ENCODE measurements at places on chromosomes 6 and 20.

GRCh38 chr20:51497542-51498467, 44.7 kb downstream of the NFATC2 start:
- no peak for DNase-seq

DNA sequence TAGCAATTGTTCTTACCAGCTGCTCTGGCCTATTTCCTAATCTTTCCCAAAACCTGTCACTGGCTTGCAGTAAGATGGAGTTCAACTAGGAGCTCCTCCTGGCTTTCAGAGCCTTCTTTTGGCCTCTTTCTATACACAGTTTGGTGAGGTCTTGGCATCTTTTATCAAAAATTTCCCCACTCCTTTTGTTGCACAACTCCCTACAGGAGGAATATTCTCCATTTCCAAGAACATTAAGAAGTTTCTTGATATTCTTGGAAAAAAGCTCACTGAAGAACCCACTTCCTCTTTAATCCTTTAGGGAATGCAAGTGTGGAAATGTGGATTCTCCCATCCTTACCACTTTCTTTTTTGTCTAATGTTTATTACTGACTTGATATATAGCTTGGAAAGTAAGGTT, 171.3 kb upstream of the KCNK16 start:
- no peak for DNase-seq

- no peak for DNase-seq
Measured at GRCh38 chr6:155883741-155884140, 428.1 kb upstream of the NOX3 start.

GRCh38 chr6:111219785-111220184, 132.5 kb downstream of the SLC16A10 start:
- no peak for DNase-seq

DNA sequence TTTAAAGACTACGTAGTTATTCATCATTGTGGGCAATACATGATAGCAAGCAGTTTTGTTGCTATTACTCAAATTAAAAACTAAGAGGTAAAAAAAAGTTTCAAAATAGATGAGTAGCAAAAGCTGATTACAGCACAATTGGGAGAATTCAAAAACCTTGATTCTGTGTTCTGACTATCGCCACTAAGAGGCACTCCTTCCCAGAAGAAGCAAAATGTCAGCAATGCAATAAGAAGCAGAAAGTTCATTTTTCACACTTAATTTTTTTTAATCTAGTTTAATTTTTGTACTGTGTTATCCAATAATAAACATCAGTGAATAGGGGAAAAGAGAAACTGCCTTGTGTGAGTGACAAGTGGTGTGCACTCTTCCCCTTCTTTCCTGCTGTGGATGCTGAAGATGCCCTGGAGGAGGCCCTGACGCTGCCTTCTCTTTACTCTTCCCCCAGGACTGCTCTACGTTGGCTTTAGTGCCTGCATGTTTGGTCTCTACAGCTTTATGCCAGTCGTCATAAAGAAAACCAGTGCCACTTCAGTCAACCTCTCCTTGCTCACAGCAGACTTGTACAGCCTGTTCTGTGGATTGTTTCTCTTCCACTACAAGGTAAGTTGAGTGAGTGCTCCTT, 263.2 kb upstream of the PLN start:
- DNase-seq = no peak

GRCh38 chr20:37727957-37728634, 34.3 kb downstream of the CTNNBL1 start:
- DNase-seq = no peak

DNA sequence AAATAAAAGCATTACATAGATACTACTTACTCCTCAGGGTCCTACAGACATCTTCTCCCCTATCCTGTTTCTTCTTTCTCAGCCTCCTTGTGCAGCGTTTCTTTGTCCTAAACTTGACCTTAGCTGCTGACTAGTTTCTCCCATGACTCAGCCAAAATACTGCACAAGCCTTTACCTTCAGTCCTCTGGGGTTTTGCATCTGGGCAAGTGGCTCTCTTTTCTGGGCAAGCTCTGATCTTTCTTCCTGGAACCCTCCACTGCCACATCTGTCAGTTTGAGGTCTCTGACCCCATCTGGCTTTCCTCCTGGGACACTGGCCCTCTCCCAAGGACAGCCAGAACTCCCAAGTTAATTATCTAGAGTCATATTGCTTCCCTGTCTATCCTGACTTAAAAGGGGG, 838.4 kb downstream of the DHX35 start:
- DNase-seq = peak; percentile 32

GRCh38 chr6:45422503-45423110, 44.9 kb upstream of the SUPT3H start:
- DNase-seq = no peak

- DNase-seq = no peak
Measured at GRCh38 chr6:34347303-34347702, 45.2 kb downstream of the NUDT3 start.

- DNase-seq = no peak
Measured at GRCh38 chr6:140281236-140281635, 906.8 kb upstream of the CITED2 start.

GRCh38 chr20:17345321-17345720, 118.5 kb downstream of the PCSK2 start:
- peak; percentile 2 for DNase-seq

DNA sequence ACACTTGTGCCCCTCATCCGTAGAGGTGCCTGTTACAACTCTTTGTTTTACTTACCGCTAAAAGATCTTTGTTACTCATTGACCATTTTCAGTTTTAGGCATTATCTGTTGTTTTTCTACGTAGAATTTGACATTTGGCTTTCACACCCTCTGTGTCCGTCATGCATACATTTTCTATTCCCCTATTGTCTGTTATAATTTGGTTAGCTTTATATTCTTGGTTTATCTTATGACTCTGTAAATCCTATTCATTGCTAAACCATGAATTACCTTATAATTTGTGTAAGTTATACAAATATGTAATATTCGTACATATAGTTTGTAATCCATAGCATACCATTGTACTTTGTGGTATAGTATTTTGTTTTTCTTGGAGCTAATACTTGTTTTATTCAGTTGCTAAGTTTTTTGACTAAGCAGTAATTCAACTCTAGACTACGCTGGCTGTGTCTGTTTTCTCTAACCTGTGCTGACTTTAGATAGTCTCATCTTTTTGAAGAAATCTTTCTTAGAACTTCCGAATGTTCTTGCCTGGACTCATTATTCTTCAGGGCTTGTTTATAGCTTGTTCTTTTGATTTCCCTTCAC, 21.8 kb downstream of the CDC5L start:
- no peak for DNase-seq

GRCh38 chr6:144194293-144194810, 44.0 kb downstream of the STX11 start:
- no peak for DNase-seq

DNA sequence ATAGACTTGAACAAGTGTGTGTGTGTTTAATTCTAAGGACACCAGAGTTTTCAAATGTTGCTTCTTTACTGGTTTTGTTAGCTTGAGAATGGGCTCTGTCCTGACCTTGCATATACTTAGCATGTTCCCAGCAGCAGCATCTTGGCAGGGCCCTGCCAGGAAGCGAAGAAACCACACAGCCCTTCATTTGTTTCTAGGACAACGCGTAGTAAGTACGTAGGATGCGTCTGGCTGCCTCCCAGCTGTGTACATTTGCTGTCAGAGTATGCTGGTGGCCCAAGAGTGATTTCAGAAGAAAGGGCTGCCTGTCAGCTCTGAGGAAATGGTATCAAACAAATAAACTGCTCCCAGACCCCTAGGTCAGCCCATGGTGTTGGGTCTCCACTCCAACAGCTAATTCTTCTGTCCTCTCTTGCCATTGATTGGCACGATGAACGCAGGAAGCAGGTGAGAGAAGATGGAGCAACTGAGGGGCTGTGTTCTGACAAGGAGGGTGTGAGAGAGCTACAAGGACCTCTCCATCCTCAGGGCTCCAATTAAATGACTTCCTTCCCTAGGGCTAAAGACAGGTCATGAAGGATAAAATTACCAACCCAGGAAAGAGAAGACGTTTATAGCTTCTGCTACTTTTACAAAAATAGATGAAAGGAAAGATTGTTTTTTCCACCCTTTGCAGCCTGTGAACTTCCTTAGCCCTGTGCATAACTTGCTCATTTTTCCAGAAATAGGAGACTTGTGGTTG, 55.9 kb upstream of the HDDC2 start:
- no peak for DNase-seq

DNA sequence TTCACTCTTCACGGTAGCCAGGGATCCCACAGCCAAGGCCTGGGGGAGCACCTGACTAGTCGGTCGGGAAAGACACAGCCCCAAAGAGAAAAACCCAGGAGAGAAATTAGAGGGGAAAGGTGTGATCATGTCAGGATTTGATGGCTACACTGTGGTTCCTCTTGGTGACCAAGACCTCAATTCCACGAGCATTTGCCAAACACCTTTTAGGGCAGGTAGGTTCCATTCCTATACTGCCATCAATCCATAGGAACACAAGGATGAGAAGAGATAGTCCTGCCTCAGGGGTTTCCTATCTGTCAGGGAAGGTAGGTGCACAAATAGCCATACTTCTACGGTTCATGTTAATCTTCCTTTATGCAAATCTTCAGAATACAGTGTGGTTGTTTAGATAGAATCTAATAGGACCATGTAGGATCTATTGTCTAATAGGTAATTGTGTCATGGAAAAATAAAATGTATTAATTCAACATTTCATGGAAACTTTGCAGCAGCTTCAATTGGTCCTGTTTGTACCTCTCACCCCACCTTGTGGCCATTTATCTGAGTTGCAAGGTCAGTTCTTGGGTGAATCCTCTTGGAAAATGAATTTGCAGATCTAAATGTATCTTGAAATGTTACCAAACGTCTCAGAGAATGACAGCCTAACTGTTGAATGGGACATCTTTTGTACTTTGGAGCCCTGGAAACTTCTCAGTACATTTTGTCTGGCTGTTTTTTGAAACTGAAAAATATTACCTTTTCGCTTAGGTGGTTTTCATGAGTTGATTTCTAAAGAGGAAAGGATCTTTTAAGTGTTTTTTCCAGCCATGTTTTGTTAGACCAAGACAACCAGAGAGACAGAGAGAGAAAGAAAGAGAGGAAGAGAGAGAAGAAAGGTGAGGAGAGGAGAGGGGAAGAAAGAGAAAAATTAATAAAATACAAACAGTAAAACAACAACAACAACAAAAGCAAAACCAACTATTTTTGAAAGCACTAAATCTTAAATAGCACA, 33.7 kb upstream of the IYD start:
- DNase-seq = peak; percentile 23

DNA sequence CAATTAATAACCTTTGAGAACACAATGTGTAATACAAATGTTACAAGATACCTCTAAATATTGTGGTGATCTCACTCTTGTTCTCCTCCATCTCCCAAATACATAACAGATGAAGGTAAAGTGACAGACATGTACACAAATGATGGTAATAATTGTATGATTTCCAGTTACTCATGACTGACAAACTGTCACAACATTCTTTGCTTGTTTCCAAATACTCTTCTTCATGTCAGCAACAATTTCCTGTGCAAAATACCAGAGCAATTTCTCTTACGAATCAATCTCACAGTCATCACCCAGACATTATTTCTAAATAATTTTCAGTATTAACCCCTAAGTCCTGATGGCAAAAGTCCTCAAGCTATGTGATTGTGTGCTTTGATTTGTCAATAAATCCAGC, 92.9 kb downstream of the RPS12 start:
- DNase-seq = peak; percentile 43

DNA sequence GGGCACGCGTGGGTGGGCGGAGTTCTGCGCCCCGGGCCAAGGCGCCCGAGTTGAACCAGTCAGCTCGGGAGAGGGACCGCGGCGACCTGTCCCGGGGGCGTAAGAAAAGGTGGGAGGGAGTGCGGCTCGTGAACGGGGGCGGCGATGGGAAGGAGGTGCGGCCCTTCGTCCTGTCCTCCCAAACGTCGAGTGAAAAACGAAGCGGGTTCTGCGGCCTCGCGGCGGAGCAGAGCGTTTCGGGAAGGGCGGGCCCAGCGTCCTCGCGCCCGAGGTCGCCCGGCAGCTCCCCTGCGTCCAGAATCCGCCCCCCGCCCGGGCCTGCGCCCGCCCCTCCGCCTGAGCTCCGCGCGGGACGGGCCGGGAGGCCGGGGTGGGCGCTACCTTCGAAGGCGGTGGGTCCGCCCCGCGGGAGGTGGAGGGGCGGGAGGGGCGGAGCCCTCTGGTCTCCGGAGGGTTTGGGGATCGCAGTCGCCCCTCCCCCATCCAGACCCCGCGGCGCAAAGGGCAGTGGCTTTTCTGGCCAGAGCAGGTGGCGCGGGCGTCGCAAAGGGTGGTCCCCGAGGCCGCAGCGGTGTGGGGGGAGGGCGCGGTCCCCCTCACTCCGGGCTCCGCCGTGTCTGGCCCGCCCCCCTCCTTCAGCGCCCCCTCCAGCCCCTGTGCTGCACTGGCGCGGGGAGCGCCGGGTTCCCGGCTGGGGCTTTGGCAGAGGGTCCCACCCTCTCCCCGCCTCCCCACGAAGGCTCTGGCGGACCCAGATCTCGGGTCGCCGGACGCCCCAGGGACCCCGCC, 838 bp downstream of the STMN3 start:
- DNase-seq = no peak

GRCh38 chr6:72365773-72366172, 256.1 kb upstream of the KCNQ5 start:
- no peak for DNase-seq

GRCh38 chr6:112665815-112666214, 318.7 kb downstream of the RFPL4B start:
- DNase-seq = no peak

- DNase-seq = no peak
Measured at GRCh38 chr6:108838101-108838717, 10.0 kb upstream of the ARMC2 start.

DNA sequence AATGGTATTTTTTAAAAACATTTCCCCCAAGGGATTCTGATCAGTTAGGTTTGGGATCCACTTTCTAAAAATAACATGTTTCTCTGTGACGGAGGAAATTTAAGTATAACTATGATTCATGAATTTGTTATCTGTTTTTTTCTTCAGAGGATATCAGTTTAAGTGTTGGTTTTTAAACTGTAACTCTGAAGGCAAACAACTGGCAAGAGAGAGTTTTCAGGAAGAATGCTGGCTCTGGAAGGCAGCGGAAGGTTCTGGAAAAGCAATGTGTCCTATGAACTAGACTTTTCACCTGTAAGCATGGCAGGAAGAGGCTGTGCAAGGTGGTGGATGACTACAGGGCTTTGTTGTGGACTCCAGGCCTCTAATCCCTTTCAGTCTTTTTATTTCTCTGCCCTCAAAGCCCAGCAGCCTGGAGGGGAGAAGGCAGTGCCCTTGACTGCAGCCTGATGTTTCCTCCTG, 153.1 kb downstream of the GMPR start:
- no peak for DNase-seq

DNA sequence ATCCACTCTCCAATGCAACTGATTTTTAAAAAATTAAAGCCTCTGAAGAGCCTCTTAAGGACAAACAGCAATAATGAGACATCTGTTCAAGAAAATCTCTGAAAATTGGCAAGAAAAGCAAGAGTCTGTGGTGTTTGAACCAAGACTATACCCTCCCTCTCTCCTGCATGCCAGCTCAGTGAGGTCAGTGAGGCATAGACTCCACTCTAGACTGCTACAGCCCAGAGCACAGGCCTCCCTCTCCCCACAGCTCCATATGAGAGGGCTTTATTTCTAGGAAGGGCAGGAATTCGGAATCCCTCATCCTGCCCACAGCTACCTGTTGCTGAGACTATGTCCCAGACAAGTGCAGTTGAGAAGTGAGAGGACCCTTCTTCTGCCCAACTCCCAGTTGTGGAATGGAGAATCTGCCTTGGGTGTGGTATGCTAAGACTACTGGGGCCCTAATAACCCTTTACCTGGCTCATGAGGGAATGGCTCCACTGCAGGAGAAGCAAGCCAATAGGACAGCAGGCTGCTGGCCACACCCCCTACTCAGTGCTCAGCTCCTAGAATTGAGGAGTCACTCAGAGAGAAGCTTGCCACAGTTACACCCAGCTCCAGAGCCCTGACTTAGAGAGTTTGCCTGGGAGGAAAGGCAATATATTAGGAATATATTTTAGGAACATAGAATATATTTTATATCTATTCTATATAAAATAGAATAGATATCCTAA, 22.7 kb upstream of the HLA-DQA1 start:
- DNase-seq = no peak
